ENCODE measurements at places on chromosomes 3 and 15.

GRCh38 chr3:123783811-123784210 lies 100.3 kb downstream of the MYLK start:
- no peak for DNase-seq

DNA sequence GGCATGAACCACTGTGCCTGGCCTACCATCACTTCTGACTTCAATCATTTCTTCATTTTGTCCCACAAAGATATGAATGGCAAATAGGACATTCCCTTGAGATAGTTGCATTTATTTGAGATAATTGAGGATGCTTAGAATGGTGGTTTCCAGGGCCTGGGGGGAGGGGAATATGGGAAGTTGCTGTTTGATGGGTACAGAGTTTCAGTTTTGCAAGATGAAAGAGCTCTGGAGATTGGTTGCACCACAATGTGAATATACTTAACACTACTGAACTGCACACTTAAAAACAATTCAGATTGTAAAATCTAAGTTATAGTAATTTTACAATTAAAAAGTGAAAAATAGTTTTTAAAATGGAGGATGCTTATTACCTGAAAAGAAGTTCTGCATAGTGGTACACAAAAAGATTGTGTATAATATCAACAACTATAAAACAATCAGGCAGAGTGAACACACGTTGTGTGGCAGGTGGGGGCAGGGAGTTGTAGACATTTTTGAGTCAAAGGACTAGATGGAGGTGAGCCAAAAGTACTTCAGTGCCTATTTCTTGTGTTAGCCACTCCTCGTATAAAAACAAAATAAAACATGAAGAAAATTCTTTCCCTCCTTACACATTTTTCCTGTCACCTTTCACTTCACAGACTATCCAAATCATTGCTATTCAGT lies 18.5 kb upstream of the RIOX2 start:
- no peak for DNase-seq

DNA sequence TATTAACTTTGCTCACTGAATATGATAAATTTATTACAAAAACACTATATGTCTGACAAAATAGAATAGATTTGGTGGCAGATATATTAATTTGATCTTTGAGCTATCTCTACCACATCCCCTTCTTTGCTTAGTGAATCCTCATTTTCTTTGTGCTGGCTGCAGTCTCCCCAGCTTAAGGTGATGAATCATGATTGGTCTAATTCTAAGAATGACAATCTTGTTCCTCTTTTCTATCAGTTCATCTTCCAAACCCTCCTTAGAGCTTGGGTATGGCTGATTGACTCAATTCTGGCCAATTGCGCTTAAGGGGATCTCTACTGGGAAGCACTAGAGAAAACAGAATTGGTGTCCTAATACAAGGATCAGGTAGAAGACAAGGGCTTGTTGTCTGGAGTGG lies 309.6 kb upstream of the GOLIM4 start:
- no peak for DNase-seq

DNA sequence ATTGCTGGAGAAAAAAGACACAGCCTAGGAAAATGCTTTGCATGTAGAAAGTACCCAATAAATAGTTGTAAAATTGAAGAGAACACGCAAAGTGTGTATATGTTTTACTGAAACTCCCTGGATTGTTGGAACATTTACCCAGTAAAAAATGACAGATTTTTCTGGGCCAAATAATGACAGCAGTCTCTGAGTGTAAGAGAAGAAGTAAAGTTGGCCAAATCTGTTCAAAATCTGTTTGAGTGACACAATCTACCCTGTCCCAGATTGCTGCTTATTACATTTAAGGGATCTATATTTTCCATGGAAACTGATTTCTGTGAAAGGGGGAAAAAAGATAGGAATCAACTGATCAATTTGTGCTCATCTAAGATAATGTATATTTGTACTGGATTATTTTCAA lies 267.9 kb downstream of the TUSC7 start:
- no peak for DNase-seq

GRCh38 chr15:71250936-71251583 lies 135.8 kb downstream of the THSD4 start:
- no peak for DNase-seq

Measured in left forelimb (tissue), 1 donor.